ENCODE measurements at places on chromosomes 1 and 21.

- no peak for DNase-seq
Observed at GRCh38 chr1:246219508-246220030, 287.5 kb downstream of the SMYD3 start.

- DNase-seq, result no peak
Observed at GRCh38 chr1:117894078-117894477, 35.3 kb downstream of the GDAP2 start.

DNA sequence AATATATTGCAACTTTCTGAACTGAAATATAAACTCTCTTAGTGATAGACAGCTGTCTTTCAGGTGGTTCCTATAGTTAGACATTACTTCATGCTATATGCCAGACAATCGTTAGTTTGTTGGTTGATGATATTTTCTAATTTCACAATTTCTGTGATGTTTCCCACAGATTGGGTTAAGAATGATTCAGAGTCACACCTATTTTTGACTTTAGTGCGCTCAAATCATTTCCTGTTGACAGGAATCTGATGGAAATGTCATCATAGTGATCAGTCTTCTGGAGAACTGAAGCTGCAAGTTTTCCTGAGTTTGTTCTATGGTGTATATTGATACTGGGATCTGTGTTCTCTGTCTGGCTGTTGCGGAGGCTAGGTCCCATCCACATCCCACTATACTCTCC lies 119.7 kb downstream of the C1orf21 start:
- DNase-seq, result no peak

DNA sequence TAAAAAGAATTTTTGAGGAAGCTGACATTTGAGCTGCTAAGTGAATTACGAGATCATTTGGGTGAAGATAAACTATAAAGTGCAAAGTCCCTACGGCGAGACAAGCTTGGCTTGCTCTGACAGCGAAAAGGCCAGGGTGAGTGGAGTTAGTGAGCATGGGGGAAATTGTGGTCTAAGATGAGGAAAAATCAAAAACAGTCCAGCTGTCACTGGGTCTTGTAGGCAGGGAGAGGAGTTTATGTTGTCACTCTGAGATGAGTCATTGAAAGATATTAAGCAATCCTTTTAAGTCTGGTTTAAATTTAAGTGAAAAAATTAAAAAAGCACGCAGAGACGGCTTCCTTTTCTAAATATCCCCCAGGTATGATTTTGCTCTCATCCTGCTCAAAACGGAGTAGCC lies 601.9 kb downstream of the MRPL39 start:
- no peak for DNase-seq

DNA sequence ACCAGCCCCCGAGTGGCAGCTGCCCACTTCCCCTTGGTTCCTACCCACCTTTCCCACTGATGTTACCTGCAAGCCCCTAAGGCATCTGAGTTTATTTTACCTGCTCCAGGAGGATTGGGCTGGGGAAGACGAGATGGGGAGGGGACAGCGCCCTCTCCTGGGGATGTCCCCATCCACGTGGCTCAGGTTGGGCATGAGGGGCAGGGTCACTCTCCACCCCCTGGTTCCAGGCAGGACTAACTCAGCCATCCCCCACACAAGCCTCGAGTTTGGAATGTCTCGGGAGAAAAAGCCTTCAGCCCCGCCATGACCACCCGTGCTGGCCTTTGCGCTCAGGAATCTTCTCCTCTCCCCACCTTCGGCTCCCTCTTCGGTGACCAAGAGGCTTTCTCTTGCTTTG lies 90.0 kb downstream of the ARHGEF10L start:
- DNase-seq, result no peak

DNA sequence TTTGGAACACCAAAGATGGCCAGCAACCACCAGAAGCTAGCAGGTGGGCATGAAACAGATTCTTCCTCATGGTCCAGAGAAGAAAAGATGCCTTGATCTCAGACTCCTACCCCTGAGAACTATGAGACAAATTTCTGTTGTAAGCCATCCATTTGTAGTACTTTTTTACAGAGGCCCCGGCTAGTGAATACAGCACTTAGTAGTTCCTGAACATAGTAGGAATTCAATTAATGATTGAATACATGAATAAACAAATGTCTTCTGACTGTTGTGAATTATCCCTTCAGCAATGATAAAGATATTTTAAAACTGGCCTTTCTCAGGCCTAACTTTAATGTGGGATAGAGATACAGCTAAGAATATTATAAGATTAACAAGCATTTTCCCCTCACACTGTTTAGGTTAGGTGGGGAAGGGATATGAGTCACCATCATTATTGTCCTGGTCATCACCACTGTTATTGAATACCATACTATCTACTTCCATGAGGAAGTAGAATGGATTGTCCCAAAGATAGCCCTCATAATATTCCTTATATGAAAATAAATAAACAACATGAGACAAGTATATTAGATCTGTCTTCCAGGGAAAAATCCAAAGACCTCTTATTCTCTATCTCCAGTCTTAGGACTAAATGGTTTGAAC lies 51.4 kb downstream of the ADCY10 start:
- DNase-seq, result no peak

- no peak for DNase-seq
Observed at GRCh38 chr1:218896202-218896601, 277.5 kb upstream of the LYPLAL1 start.

- no peak for DNase-seq
Observed at GRCh38 chr1:113805256-113805531, 7.1 kb downstream of the RSBN1 start.

DNA sequence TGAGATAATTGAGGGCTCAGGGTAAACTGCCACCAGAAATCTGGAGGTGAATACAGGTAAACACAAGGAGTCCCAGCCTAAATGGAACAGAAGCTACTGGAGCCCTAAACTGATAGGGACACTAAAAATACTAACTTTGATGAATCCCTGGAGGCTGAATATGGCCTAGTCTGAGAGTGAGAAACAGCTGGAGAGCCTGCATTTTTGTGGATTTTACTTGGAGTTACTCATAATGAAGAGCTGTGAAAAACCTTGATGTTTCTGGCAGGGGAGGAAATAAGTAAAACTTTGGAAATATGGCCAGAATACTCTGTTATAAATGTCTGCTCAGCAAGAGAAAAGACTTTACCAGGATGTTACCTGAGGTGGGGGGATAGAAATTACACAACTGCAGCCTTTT lies 164.4 kb downstream of the LIPI start:
- no peak for DNase-seq
